ENCODE measurements at places on chromosomes 2 and 18.

- peaks cover 25% of the 10 kb centered on the region for H3K4me1 ChIP-seq
- no peak overlapping the region for H3K4me3 ChIP-seq
- H3K36me3 ChIP-seq, result no peaks in the 10 kb centered on the region
- no peak for DNase-seq
Observed at GRCh38 chr18:13558790-13559189, 167.6 kb downstream of the FAM210A start.

- H3K27ac ChIP-seq, result no peak overlapping the region
- no peak for DNase-seq
- no peak overlapping the region for H3K4me3 ChIP-seq
Observed at GRCh38 chr2:15119722-15120175, 441.4 kb downstream of the NBAS start.

DNA sequence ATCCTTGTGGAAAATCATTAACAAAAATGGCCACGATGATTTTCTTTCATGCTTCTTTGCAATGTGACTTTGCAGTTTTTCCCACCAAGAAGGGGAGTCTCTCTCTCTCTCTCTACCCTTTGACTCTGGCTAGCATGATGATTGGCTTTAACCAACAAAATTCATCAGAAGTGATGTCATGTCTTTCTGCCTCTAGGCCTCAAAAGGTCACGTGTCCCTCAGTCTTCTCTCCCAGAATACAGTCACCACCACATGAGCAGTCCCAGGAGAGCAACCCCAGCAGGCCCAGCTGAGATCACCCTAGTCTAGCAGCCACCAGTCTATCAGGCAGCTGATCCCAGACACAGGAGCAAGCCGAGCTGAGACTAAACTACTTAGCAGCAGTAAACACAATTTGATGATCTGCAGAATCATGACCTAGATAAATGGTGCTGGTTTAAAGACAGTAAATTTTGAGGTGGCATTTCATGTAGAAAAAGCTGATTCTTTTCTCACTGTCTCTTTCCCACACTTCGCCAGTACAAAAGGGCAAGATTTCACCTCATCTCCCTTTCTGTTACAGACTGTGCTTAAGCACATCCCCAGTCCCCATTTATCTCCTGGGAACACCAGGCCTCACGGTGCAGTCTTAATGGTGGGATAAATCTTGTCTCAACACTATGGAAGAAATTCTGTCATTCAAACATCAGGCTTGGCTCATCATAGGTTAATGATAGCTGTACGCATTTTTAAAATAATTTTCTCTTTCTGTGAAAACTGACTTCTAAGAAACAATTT is 132.7 kb downstream of the SCG2 start:
- H3K36me3 ChIP-seq, result no peaks in the 10 kb centered on the region
- no peak overlapping the region for H3K27ac ChIP-seq
- DNase-seq, result no peak

- H3K27ac ChIP-seq, result no peak overlapping the region
- H3K27me3 ChIP-seq, result peaks cover 32% of the 10 kb centered on the region
- H3K4me1 ChIP-seq, result no peaks in the 10 kb centered on the region
- no peak overlapping the region for H3K4me3 ChIP-seq
- DNase-seq, result no peak
Observed at GRCh38 chr2:118123561-118124232, 35.4 kb downstream of the INSIG2 start.

- peaks cover 56% of the 10 kb centered on the region for H3K36me3 ChIP-seq
- no peaks in the 10 kb centered on the region for H3K27me3 ChIP-seq
- H3K4me3 ChIP-seq, result no peak overlapping the region
- peak overlapping the region; percentile 53 for H3K27ac ChIP-seq
- peaks cover 48% of the 10 kb centered on the region for H3K4me1 ChIP-seq
Observed at GRCh38 chr18:63258749-63259566, 60.6 kb downstream of the BCL2 start.

DNA sequence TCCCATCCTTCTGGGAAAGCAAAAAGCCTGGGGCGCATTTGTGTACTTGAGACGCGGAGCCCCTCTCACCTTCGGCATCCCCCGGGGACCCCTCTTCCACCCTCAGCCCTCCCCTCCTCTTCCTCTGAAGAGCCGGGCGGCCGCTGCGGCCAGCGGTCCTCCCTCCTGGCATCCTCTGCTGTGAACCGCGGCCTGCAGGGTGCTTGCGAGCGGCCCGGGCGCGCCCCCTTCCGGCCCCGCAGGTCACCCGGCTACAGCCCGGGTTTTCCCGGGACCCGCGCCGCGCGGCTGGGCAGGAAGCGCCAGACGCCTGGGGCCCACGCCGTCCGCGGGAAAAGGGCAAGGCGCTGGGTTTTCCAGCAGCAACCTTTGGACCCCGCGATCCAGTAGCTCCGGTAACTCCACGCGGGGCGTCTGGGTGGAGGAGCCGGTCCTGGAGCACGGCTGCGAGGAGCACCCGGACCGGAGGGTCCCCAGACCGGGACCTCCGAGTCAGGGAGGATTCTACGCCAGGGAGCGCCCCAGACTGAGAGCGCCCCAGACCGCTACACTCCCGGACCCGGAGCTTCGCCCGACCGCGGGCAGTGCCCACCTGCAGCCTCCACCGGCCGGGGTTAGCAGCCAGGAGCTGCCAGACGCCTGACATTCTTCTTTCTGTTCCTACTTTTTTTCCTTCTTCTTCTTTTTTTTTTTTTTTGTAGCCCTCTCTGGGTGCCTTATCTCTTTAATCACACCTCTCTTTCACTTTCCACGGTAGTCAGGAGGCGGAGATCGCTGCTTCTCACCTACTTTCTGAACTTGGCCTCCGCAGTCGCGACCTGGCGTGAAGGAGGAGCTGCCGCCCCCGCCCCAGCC is at the start of gene IL18R1:
Gene IL18R1, plus strand, starts transcription at position 271 of the 855 bp plus-strand sequence. CDS start 6,865 bp downstream, outside the sequence.
- peak within 1 kb of the TSS; percentile 97 for H3K27ac ChIP-seq
- no peaks in the 10 kb centered on the region for H3K27me3 ChIP-seq
- DNase-seq, result peak; percentile 85
- H3K4me3 ChIP-seq, result peak within 1 kb of the TSS; percentile 100
- H3K36me3 ChIP-seq, result peaks cover 18% of the 10 kb centered on the region

Data from T-helper 2 cell treated with Interferon-gamma antibody and Interleukin-4, amounts not matched to agents 5 μg/mL and 100 μg/mL, for 36 hours (primary cell).